ENCODE measurements at places on chromosomes 4 and X. TPM values are rescaled to one million over a fixed set of nuclear protein-coding genes. Genes with fewer than 3 reads are reported as not detected.

Gene RNF128
- under 0.01 TPM for total RNA-seq

Gene FGF13
- 46.0 TPM for total RNA-seq

GRCh38 chr4:28232376-28232775, 1371.7 kb downstream of the STIM2 start:
- no peak for DNase-seq

DNA sequence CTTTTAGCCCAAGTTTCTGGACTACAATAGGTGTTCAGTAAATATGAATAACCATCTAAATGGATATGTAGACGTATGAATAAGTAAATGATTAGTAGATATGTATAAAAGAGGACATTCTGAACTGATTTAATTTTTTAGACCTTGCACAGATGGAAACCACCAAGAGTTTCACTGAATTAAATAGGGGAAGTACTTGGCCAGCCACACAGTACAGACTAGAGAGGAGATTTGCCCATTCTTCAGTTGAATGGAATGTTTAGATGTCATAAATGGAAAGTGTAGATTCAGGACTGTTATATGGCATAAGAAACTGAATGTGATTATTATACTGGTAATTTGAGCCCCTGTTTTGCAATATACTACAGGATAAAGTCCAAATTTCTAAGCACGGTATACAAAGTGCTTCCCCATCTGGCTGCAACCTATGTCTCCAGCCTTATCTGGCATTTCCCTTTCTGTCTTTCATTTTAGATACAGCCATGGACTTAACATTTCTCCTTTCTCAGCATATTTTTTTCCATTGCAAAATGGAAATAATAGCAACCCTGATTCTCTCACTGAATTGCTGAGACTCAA, 137.8 kb upstream of the HS3ST1 start:
- DNase-seq: no peak

DNA sequence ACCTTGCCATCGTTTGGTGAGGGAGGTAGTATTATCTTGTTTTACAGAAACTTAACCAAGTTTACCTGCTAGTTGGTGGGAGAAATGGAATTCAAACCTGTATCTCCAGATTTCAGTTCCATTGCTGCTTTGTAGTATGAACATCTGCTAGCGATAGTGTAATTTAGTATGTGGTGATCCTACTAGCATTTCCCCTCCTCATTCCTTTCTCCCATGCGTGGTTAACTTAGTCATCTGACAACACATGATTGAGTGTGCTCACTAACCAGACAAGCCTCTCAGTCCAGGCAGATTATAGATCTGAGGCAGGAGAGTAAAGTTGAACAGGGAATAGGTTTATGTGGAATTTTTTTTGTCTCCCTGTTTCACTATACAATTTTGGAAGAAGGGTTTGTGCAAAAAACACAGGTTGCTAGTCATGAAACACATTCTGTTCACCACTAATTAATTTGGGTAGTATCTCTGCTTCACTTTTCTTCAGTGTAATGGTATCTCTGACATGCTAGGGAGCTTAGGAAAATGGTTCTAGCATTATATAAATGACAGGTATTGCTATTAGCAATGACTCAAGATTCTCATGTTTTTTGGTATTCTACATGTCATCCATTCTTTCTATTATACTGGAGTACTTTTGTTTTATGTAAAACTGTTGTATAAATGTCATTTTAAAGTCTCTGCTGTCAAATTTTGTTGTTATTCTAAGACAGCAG, 21.7 kb downstream of the RBPJ start:
- no peak for DNase-seq

- no peak for DNase-seq
Observed at GRCh38 chrX:72304877-72305276, 837 bp downstream of the CITED1 start.

Data from lung microvascular endothelial cell (primary cell).